ENCODE measurements at places on chromosomes 3 and 15. TPM values are rescaled to one million over a fixed set of nuclear protein-coding genes. Genes with fewer than 3 reads are reported as not detected.

GRCh38 chr3:23019596-23020300, 183.4 kb upstream of the UBE2E2 start:
- no peak for DNase-seq

DNA sequence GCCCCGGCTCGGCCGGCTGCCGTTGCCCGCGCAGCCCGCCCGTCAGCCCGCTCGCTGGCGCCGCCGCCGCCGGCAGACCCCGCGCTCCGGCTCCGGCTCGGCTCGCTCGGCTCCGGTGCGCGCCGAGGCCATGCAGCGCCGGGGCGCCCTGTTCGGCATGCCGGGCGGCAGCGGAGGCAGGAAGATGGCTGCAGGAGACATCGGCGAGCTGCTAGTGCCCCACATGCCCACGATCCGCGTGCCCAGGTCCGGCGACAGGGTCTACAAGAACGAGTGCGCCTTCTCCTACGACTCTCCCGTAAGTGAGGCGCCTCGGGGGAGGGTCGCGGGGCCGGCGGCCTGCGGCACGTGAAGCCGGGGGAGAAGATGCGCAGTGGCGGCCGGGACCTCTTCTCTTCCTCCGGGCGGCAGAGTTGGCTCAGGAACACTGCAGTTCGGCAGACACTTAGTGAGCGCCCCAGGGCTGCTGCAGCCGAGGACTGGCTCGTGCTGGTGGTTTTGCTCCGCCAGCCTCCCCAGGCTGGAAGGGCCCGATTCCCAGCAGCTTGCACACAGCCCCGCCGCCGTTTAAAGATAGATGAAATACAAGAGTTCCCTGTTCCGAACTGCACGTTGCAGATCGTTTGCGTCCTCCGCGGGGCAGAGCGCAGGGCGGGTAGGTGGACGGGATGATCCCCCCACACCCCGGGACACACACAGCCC, 407 bp downstream of the USP13 start:
- DNase-seq: peak; percentile 84

CFAP92 gene
- total RNA-seq: 5.3 TPM

CFAP100 gene
- total RNA-seq: 0.12 TPM

DNA sequence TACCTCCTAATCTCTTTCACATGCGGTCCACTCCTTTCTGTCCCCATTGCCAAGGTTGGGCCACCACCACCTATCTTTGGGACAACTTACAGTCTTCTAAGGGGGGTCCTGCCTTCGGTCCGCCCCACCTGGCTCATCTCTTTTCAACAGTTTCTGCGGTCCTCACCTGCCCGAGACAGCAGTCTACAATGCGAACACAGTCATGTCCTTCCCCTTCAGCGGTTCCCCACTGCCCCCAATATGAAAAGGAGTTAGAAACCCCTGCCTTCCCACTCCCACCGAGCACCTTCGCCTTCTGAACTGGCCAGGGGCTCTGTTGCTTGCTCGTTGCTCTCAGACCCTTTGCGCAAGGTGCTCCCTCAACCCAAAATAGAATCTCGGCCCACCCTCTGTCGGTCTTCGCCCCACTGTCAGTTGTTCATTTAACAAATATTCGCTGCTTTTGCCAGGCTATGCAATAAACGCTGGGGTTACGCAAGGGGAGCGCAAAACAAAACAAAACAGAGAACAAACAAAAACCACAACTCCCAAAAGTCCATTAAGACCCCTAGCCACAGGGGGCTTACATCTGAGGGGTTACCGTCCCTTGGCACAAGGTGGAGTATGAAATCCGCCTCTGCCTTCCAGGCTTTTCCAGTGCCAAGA, 611 bp upstream of the FANCI start:
- no peak for DNase-seq

- no peak for DNase-seq
Observed at GRCh38 chr15:92625251-92625980, 30.2 kb downstream of the FAM174B start.

GRCh38 chr3:143429628-143430514, 310.3 kb downstream of the CHST2 start:
- no peak for DNase-seq

- DNase-seq: no peak
Observed at GRCh38 chr15:43253431-43254403, 13.0 kb downstream of the TGM5 start.

COLQ gene
- 1.5 TPM for total RNA-seq

GRCh38 chr15:88701561-88702095, 62.8 kb downstream of the ISG20 start:
- DNase-seq: peak; percentile 53

All from neural progenitor cell (in vitro differentiated cells).